Activated T-cell treated with anti-CD3 and anti-CD28 coated beads for 24 hours (primary cell): ENCODE measurements at places on chromosomes 7 and 10.

DNA sequence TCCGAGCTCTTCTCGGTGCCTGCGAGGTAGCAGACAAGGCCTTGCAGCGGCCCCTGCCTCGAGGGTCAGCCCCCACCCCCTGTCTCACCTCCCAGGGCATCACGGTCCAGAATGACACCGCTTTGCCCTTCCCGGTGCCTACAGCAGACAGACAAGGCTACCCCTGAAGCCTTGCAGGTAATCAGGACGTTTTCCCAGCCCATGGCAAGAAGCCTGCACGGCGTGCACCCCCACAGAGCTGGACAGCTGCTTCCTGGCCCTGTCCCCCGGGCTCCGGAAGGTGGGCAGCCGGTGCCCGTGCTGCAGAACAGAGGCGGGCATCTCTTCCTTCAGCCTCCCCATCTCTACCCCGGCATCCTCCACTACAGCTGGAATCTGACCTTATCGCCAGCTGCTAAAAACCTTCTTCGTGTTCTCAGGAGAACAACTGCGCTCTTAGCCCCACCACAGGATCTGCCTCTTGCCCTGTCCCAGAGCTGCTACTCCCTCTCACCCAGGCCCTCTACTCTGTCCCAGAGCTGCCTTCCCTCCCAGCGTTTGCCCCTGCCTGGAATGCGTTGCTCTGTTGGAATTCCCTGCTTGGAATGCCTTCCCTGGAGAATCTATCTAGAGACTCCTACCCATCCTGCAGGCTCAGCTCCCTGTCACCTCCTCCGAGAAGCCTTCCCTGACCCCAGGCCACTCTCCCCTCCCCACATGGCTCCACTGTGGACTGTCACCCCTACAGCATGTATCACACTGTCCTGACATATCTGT, 4.7 kb downstream of the MYL10 start:
- no peak for DNase-seq

DNA sequence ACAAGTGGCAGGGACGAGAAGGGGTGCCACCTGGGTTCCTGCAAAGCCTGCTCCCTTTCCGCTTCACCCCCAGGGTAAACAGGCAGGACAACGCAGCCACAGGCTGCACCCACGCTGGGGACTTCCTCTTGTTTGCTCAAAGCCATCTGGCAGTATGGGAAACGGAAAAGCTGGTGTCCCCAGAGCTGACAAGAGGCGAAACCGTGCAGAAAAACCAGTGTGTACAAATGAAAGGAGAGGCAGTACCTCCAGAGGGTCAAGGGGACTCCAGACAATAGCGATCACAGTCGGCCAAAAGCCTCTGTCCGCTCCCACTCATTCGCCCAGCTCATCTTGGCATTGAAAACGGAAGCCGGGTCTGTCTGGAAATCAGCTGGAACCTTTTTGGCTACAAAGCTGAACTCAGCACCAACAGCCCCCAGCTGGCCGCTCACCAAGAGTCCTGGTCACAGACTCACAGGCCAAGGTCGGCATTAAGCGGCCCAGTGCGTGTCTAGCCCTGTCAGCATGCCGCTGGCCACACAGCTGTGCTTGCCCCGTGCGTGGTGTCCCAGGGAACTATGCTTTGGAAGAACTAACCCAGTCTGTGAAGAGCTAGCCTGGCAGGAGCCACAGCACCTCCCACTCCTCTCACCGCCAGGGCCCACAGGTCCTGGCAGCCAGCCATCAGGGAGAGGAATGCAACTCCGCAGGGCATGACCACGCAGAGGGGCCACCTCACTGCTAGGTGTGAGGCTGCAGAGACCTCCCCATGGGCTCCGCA, 10.4 kb downstream of the TNS3 start:
- no peak for DNase-seq

DNA sequence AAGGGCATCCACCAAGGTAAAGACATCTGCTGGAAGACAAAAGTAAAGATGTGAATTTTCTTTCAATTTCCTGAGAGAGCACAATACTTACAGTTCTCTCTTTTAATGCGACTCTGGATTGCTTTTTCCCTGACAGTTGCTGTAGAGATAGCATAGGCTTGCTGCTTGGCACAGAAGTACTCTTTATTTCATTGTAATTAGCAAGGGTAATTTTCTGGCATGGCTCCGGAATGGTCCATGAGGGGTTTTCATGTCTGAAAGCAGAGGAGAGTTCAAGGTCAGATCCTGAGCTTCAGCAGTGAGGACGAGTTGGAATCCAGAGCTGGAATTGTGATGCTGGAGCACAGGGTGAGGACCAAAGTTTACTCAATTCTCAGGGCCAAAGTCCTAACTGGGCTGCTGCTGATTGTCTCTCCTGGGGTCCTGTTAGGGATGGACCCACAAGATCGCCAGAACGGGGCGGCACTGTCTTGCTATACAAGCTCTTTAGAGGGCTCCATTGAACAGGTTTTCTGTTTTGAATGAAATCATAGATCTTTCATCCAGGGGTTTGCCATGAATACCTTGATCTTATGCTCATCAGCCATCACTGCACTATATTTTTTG, 190.0 kb upstream of the MKI67 start:
- DNase-seq = no peak

DNA sequence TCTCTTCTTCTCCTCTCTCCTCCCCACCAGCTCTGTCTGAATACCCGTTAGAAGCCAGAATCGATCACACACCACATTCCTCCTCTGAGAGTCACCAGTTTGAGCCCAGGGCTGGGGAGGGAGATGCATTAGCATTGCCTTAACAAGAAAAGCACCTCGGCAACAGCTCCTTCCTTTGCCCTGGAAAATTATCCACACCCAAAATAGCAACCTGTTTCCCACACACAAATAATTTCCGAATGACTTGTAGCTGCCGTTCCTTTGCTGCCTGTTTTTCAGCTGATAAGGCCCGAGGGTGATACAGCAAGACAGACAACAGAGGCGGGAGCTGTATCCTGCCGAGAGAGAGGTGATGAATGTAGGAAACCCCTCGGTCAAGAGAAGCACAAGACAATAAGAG, 91.3 kb downstream of the CPXM2 start:
- no peak for DNase-seq

DNA sequence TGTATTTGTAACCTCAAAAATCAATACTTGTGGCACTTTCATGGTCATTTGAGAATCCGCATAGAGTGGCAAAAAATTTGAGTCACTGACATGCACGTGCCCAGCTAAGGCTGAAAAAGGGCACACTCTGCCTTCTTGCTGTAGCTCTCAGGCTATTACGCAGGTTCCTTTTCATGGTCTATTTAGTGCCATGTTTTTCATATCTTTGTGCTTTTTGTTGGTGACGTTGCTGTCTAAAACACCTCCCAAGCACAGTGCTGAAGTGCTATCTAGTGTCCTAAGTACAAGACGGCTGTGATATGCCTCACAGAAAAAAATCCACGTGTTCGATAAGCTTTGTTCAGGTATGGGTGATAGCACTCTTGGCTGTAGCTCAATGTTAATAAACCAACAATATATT, 50.9 kb downstream of the CREB3L2 start:
- DNase-seq = no peak

DNA sequence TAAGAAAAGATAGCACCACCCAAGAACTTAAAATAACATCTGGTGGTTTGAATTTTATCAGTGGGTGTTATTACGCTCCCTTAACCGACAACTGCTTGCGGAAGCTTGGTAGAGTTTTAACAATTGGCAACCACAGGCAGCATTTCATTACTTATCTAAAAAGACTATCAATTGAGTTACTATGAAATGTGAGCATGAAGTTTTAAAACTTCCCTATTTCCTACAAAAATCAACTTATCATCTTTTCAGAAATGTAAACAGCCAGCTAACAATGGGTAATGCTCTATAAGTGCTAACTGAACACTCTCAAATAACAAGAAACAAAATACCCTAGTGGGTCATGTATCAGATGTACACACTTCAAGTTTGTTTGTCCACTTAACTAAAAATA, 68.8 kb downstream of the OSBPL3 start:
- no peak for DNase-seq

- no peak for DNase-seq
Measured at GRCh38 chr7:36814311-36814710, 90.0 kb upstream of the AOAH start.

GRCh38 chr10:122301811-122302115, 30.7 kb downstream of the BTBD16 start:
- no peak for DNase-seq

- no peak for DNase-seq
Measured at GRCh38 chr7:19971956-19972355, 198.5 kb upstream of the TMEM196 start.

- DNase-seq = no peak
Measured at GRCh38 chr7:512541-513311, 6.9 kb downstream of the PDGFA start.

DNA sequence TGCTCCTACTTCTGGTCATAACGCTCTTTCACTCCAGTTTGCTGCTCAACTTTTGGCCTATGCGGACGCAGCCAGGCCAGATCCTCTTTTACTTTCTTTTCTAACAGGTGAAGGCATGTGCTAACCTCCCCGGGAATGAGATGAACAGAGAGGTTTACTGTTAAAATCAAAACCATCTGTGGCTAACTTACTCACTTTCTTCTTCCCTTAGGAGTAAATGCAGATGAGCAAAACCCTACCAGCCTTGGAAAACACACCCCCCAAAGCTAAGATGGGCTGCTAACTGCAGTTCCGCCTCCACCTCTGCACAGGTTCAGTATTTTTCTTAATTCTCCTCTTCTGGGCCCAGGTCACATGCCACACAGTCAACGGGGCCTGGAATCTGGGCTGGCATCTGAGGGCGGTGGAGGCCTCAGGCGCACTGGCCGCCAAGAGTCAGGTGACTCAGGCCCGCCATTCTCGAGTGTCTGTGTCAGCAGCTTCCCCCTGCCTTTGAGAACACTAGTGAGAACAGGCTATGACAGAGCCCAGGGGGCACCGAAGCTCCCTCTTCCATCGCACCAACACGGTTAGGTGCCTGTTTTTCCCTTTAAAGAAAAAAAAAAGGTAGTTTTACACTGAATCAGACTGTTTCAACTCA, 11.1 kb downstream of the FAM53B start:
- peak; percentile 58 for DNase-seq

DNA sequence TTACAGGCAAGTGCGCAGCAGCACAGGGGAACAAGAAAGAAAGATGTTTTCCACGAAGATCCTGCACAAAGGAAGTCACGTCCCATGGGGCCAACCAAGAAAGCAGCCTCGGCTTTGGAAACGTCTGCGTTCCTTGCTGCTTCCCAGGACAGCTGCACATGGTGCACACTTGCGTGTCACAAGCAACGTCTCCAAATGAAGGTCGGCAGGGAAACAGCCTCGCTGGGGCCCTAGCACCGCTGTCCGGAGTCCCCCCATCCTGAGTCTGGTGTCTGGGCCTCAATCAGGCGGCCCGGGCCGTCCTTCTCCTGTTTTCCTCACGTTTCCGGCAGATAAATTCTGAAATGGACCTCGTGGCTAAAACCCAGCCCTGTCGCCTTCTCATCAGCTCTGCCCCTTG, 206.2 kb downstream of the DIP2C start:
- no peak for DNase-seq

DNA sequence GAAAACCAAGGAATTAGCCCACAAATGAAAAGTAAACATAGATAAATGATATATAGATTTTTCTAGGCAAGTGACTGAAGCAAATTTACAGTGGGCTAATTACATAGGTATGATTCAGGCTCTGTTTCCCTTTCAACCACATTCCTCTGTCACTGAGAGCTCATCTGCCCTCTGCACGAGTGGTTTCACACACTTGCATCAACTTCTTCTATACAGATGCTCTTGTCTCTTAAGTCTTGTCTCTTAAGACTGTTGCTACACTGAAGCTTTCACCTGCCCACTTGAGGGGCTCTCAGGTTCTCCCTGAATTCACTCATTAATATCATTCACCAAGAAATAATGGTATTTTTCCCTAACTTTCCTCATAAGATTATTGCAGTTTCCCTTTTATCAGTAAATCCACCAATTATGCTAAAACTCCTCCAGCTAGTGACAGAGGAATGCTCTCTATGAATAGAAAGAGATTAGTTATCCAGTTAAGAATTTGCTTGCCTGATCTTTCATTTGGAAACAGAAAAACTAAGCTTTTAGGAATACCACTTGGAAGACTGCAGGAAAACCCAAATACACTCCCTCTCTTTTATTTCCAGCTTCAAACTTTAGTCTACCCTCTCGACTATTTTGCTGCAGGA, 95.7 kb downstream of the ELAPOR2 start:
- DNase-seq = no peak

DNA sequence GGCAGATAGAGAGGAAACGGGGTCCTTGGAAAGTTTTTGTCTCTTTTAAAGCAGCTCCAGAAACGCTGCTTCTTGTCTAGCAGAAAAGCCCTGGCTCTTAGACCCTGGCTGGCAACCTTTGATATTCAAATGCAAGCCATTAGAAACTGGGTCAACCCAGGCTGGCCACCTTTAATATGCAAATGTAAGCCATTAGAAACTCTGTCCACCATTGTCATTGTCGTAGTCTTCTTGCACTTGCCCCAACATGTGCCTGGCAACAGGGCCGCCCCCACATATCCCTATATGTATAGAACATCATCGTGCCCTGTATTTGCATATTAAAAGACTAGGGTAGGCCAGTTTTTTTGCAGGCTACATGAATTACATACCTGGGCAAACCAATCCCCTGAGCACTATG, 621.3 kb upstream of the DPP6 start:
- no peak for DNase-seq

- DNase-seq = no peak
Measured at GRCh38 chr10:133452453-133452852, 1.3 kb upstream of the SCART1 start.

- no peak for DNase-seq
Measured at GRCh38 chr7:37452346-37452745, 3.7 kb upstream of the ELMO1 start.
